ENCODE measurements at places on chromosomes 7 and 10.

GRCh38 chr10:116272440-116273283 is at the start of gene GFRA1:
GFRA1 (minus strand) TSS chr10:116273206; CDS start chr10:116272029, 1,177 bp downstream.
- no peak for DNase-seq

- no peak for DNase-seq
These were observed 2.5 kb downstream of the NUDT1 start for GRCh38 chr7:2244404-2244995.

- peak; percentile 11 for DNase-seq
These were observed 84.7 kb downstream of the SNX10 start for GRCh38 chr7:26376175-26376917.

DNA sequence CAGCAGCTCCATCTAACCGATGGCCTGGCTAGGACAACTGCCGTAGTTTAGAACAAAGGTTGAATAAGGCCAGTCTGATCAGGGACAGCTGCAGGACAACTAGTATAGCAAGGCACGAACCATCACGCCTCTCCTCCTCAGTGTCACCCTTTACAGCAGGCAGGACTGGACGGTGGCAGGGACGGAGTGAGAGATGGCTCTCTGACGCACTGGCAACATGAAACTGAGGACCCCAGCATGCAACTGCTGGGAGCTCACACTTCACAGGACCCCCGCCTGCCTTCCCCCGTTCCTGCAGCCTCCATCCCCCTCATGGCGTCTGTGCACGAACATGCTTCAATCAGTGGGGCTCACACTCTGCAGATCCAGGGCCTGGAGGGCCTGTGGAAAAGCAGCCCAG is 53.7 kb downstream of the ZRANB1 start:
- no peak for DNase-seq

DNA sequence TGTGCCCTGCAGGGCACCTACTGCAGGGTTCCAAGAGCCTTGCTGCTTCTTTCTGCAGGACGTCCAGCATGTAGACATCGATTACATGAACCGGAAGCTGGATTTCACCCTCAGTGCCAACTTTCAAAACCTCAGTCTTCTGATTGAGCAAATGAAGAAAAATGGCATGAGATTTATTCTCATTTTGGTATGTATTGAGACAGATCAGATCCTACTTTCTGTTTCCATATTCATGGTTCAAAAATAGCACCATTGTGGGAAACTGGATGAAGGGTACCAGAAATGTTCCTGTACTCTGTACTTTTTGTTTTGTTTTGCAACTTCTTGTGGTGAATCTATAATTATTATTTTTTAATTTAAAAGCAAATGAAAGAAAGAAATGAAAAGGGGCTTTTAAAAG is 64.1 kb downstream of the MGAM2 start:
- DNase-seq = no peak
